Lung (tissue), 17 donors: ENCODE measurements at places on chromosomes 13 and 19.

GRCh38 chr19:1826557-1827521, 14.8 kb upstream of the ATP8B3 start:
- DNase-seq, result no peak

DNA sequence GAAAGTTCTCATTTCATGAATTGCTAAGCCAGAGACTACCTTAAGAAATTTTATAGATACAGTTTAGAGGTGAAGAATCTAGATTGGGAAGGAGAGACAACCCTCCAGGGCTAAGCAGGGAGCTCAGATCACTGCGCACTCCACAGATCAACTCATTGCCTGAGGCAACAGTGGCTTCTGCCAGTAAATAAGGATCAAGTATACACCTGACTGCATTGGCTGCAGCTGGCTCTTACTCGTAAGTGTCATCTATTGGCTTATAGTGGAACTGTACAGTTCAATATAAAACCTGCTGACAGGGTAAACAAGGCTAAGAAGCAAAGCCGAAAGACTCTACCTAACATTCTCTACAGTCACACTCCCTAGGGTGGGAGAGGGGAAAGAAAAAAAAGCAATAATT, 18.0 kb upstream of the C1QTNF9B start:
- no peak for DNase-seq

DNA sequence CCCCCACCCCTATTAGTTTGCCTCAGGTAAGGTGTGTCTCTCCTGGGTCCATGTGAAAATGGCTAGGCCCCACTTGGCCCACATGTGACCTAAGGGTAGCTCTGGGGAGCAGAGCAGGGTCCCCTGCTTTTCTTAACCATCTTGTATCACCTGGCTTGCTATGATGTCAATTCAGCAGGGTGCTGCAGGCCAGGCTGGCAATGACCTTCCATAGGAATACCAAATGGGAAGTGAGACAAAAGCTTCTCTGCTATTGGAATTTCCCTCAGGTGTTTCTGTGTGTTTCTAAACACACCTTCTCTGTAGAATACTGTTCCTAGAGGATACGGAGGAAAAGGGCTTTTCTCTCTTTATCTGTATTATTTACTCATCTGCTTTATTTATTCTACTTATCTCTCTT, 35.7 kb upstream of the DACH1 start:
- DNase-seq, result no peak

GRCh38 chr13:43379738-43380137, 356.4 kb downstream of the DNAJC15 start:
- no peak for DNase-seq

- peak; percentile 38 for DNase-seq
Observed at GRCh38 chr19:33290956-33291622, 11.2 kb downstream of the CEBPA start.

DNA sequence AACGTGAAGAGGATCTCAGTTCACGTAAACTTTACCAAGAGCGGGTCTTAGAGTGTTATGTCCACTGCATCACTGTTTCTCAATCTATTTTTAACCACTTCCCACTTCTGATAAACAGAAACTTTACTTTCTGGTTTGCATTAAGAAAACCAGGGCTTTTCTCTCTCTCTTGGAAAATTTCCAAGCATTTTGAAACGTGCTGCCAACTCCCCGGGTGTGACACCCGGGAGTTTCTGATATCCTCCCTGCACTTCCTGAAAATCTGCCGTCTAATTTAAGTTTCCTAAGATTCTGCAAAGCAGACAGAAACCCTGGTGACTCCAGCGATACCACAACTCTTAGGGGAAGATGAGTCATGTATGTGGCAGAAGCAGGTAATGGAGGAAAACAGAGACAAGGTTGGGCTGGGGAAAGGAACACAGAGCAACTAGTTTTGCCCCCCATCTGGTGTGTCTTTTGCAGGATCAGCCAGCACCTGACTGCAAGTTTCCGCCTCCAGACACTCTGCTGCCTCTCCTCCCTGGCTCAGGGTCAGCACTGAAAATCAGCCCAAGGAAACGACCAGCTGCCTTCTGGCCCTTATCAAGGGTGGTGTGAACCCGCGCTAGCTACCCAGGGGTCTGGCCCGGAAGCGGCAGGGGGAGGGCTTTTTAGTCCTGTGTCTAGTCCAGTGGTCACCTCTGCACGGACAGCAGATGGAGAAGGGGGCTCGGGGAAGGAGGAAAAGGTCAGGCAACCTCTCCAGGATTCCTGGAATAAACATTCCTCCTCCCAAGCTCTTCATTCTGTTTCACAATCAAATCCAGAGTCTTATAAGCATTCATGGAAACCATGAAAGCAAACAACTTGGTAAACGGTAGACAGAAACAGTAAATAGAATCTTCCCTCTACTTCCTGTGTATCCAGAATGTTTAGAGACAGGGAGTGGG, 11.3 kb upstream of the FFAR2 start:
- DNase-seq, result peak; percentile 75

DNA sequence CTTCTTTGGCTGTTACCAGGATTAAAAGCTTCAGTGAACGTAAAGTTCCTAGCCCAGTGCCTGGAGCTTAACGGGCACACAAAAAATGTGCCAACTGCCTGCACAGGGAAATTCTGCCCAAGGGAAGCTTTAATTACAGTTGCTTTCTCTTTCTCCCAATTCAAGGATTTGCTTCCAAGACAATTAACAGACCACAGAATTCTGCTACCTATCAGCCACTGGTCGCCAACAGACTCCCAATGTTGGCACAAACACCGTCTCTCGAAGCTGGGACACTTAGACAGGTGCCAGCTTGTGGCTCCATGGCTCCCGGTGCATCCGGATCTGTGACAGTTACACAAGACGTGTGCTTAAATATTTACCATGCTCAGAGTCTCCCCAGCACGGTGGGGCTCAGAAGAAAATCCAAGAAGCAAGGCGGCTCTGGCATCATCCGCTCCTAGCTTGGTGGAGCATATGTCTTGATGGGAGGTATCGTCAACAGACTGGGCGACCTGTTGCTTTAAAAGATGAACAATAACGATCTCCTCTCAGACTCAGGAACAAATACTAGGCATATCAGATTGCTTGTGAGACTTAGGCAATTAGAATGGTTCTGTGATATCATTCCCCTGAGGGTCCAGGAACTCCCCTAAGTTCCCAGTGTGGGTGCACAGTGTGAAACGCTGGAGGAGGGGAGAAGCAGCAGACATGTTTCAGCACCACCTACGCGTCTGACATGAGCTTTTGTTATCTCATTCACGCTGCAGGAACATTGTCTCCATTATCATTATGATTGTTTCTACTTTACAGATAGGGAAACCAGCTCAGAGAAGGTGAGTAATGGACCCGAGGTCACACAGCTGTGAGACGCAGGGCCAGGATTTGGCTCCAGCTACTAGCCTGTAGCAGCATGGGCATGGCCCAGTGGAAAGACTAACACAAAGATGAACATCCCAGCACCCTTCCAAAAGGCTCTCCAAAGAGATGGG, 61.6 kb downstream of the ALOX5AP start:
- DNase-seq, result peak; percentile 62

GRCh38 chr19:15015946-15016542, 33.2 kb upstream of the CASP14 start:
- DNase-seq, result peak; percentile 42

GRCh38 chr13:86725105-86725504, 925.9 kb upstream of the SLITRK6 start:
- DNase-seq, result peak; percentile 3

- no peak for DNase-seq
Observed at GRCh38 chr13:61908906-61909615, 493.4 kb upstream of the PCDH20 start.

DNA sequence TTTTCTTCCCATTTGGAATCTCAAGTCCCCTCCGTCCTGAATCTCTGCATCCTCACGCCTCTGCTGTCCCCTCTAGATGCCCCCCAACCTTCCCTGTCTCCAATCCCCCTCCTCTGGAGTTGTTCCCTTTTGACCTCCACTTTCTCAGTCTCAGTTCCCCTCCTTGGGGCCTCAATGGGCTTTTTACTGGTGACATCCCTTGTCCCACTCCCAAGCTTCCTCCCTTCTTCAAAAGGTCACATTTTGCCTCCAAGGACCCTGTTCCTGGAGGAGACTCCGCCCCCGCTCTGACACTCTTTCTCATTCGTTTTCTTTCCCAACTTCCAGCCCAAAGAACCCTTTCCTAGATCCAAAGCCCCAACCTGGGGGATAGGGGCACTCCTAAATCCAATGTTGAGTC, 1.0 kb downstream of the AP2S1 start:
- DNase-seq, result no peak

DNA sequence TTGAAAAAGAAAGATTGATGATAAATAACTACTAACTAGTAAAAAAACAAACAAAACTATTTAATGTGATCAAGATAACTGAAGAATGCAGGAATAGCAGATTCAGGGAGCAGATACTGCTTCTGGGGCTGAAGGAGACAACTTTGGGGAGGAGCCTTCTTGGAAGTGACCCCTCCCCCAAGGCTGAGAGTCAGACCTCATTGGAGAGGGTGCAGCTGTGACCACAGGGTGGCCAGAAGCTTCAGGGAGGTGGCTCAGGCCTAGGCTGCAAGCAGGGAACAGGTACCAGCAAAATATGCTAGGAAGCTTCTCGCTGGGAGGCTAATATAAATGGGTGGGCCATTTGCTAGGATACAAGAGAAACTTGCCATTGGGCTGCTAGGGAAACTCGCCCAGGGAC, 149.9 kb downstream of the MYO16 start:
- DNase-seq, result no peak

- DNase-seq, result no peak
Observed at GRCh38 chr13:45315520-45316167, 25.3 kb downstream of the TPT1 start.
